ENCODE measurements at places on chromosomes 12 and 14.

GRCh38 chr12:58341791-58342190 lies 400.4 kb downstream of the ATP23 start:
- no peak for DNase-seq

DNA sequence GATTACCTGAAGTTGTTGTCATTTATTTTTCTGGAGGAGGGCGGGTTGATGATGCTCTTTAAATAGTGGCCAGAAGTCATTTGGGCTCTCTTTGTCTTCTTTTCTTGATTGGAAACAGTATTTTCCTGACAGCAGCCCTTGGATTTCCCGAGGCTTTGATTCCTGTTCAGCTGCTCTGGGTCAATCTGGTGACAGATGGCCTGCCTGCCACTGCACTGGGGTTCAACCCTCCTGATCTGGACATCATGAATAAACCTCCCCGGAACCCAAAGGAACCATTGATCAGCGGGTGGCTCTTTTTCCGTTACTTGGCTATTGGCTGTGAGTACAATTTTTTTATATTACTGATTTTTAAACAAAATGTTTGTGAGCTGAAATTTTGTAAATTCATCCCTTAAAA lies 60.4 kb downstream of the ANAPC7 start:
- DNase-seq: no peak

GRCh38 chr12:116635487-116635886 lies 76.3 kb downstream of the MAP1LC3B2 start:
- DNase-seq: no peak

GRCh38 chr12:25427337-25428249 lies 125.5 kb downstream of the LMNTD1 start:
- DNase-seq: no peak

GRCh38 chr14:95117937-95118721 lies 39.2 kb downstream of the DICER1 start:
- DNase-seq: no peak

DNA sequence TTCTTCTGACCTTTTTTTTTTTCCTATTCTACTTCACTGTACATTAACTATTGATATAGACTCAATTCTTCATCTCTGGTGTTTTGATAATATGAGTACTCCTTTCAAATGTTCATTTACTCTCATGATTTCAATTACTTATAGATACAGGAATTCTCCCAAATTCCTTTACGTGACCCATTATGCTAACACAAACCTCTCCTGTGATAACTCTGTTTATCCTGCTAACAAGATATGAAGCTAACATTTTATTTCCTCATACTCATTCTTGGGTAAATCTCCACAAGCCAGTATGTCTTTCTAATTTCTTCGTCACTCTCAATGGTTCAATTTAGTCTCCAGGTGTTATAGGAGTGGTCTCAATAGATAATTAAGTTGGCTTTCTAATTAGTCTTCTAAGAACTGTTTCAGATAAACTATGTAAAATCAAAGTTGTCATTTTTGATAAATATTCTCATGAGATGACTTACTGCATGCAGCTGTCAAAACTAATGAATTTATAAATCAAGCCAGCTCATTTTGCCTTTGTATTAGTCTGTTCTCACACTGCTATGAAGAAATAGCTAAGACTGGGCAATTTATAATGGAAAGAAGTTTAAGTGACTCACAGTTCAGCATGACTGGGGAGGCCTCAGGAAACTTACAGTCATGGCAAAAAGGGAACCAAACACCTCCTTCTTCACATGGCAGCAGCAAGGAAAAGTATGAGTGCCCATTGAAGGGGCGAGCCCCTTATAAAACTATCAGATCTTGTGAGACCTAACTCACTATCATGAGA lies 130.6 kb upstream of the MYF6 start:
- DNase-seq: no peak

DNA sequence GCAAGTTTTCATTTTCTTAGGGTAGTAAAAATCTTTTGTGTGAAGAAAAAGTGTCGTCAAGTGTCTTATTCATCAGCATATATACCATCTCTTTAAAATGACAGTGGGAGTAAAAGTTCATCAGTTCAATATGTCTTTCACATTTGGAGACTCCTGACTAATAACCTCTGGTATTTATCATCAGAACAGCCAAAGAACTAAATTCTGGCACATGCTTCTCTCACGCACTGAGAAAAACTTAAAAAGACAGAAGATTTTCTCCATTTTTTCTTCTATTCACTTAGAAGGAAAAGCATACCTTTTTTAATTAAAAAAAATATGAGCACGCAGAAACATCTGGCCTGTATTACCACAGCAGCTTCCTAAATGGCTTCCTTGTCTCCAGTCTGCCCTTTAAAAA lies 265.7 kb downstream of the AKAP6 start:
- no peak for DNase-seq

DNA sequence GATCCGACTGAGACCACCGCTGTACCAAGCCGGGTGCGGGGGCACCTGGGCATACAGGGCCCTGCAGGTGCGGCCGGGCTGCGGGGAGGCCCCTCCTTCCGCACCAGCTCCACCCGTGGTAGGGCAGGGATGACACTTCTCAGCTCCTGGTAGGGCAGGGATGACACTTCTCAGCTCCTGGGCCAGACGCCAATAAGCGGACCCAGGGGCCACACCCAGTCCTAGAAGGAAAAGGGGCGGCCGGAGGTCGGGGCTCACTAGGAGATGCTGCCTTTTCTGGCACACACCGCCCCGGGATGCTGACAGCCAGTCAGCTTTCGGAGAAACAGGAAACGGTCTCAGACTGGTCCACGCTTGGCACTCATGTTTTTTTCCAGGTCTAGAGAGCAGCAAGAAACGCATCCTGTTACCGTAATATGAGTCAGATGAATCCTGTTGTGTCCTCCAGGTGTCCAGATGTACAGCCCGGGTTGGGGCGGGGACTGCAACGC lies 34.8 kb downstream of the NFKBIA start:
- no peak for DNase-seq

DNA sequence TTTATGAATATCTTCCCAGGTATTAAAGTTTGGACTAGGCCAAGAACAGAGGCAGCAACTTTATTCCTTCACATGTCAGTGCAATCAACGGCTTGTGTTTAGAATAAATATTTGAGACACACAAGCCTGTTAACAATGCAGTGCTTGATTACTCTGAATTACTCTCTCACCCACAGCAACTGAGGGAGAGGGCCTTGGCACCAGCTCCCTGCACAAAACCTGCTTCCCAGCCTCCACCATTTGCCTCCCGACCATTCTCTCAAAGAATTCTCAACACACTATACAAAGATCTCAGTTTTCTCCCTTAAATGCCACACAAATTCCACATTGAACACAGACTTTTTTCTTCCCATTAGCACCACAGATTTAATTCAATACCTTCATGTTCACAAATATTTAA lies 77.0 kb downstream of the STON2 start:
- no peak for DNase-seq

GRCh38 chr12:43214166-43214565 lies 337.8 kb downstream of the ADAMTS20 start:
- DNase-seq: no peak
